NCI-H446 (cell line): ENCODE measurements at places on chromosomes 1 and 21.

DNA sequence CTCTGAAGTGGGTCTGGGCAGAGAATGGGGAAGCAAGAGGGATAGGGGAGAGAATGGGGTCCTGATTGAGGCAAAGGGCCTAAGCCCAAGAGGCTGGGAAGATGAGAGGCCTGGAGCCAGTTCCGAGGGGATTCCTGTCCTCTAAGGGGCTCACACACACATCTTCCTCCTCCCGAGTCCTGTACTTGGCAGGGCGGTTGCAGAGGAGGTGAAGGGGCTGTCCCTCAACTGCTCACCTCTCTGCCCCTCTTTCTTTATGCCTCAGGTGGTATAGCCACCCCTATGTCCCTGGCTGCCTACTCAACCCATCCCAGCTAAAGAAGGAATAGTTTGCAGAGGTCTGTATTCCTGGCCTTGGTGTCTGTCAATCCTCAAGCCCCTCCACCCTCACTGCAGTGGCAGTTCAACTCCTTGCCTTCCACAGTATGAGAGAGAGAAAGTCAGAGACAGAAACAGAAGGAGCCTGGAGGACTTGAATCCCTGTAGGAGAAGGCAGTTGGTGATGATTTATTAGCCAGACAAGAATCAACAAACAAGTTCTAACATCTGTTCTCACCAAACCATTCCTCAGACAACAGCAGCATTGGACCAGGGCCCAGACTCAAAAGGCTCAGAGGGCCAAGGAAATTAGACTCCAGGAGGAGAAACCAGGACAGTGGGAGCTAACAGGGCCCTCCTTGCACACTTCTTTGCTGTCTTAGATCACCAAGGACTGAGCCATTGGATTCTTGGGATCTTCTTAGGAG, 10.7 kb downstream of the SH2D2A start:
- DNase-seq: peak; percentile 39

- no peak for DNase-seq
Observed at GRCh38 chr1:159079525-159079924, 3.0 kb upstream of the AIM2 start.

DNA sequence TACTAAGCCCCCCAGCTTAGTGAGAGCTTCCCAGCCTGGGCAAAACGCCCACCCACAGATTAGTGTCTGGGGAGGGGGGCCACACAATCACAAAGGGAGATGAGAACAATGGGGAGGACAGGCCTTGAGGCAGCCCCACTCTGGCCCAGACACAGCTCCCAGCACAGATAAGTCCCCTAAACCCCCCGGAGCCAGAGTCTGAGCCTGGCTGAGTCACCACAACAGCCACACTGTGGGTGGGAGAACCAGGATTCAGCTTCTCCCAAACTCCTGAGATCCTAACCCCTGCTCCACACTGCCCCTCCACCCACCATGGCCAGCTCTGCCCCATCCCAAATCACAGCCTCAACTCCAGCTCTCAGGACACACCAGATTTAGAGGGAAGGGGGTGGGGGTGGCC, 4.2 kb downstream of the NECTIN4 start:
- no peak for DNase-seq

DNA sequence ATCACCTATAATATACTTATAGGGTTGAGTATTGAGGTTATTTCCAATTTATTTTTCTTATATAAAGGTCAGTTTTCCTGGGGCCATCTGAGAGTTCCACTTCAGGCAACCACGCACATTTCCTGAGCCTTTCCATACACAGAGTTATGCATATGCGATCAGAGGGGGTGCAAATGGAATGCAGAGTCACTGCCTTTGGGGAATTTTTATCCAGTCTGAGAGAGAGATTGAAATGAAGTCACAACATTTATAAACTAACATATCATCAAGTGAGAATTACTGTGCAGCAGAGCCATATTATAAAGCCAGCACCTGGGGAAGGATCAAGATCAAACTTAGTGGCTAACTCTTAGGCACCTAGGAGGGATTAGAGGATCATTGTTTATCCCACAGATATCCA, 299.9 kb upstream of the PLXNA2 start:
- DNase-seq: no peak

DNA sequence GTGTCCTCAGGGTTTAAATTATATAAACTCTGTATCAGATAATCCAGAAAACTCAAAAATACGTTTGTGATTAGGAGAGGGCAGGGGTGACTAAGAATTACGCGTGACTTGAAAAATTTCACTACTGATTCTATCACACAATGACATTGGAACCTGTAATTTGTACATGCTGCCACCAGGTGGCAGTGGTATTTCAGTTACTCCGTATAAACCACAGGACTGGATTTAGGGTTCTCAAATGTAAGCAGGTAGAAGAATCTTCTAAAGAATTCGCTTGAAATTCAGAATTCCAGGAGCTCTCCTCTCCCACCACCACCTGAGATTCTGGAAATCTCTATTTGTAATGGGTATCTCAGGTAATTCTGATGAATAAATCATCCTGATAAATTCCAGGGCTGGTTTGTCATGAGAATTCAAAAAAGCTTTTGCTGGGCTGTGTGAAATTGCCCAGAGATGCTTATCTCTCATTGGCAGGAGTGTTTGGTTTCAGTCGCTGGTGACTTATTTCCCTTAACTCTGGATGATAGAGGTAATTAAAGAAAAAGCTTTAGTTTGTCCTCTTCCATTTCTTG, 1.7 kb upstream of the KRTAP7-1 start:
- no peak for DNase-seq

DNA sequence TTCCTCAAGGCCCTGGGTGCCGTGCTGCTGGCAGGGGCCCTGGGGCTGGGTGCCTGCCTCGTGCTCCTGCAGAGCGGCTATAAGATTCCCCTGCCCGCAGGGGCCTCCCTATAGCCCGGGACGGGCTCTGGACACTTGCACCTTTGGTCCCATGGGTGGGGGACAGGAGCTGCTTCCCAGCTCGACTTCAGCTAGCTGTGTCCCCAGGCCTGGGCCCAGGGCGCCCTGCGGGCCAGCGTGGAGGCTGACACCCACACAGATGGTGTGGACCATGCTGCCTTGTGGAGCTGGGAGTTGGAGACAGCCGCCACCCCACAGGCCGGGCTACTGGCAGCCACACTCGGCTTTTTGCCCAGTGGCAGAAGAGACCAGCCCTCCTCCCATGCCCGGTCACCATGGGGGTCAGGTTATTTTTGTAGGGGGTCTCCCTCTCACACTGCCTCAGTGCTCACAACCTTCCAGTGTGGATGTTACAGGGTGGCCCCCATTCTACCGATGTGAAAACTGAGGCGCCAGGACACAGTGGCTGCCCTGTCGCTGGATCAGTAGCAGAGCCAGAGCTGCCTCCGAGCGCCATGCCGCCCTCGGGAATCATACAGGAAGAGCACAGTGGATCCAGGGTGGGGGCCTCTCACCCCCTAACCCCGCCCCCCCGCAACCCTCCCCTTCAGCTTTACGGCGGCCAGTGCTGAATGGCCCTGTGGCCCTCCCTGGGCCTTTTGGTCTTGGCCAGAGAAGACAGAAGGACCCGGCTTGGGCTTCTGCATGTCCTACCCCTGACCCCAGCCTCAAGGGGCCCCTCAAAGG, 57.8 kb downstream of the DISP3 start:
- no peak for DNase-seq

- no peak for DNase-seq
Observed at GRCh38 chr1:66335859-66336640, 197.9 kb upstream of the SGIP1 start.

- no peak for DNase-seq
Observed at GRCh38 chr21:45736042-45736689, 92.6 kb downstream of the PCBP3 start.

GRCh38 chr21:37184784-37185593, 82.1 kb downstream of the VPS26C start:
- no peak for DNase-seq

DNA sequence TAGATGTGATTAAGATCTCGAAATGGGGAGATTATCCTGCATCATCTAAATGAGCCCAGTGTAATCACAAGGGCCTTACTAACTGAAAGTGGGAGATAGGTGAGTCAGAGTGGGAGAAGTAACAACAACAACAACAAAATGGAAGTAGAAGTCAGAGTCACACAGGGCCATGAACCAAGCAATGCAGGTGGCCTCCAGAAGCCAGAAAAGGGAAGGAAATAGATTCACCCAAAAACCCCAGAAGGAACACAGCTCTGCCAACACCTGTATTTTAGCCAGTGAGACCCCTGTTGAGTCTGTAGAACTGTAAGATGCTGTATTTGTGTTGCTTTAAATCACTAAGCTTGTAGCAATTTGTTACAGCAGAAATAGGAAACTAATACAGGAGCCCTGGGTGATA, 4.1 kb downstream of the TAGLN2 start:
- DNase-seq: no peak

GRCh38 chr1:63108206-63108605, 214.2 kb upstream of the FOXD3 start:
- DNase-seq: no peak

- DNase-seq: no peak
Observed at GRCh38 chr1:65423884-65424572, 3.6 kb downstream of the LEPR start.

DNA sequence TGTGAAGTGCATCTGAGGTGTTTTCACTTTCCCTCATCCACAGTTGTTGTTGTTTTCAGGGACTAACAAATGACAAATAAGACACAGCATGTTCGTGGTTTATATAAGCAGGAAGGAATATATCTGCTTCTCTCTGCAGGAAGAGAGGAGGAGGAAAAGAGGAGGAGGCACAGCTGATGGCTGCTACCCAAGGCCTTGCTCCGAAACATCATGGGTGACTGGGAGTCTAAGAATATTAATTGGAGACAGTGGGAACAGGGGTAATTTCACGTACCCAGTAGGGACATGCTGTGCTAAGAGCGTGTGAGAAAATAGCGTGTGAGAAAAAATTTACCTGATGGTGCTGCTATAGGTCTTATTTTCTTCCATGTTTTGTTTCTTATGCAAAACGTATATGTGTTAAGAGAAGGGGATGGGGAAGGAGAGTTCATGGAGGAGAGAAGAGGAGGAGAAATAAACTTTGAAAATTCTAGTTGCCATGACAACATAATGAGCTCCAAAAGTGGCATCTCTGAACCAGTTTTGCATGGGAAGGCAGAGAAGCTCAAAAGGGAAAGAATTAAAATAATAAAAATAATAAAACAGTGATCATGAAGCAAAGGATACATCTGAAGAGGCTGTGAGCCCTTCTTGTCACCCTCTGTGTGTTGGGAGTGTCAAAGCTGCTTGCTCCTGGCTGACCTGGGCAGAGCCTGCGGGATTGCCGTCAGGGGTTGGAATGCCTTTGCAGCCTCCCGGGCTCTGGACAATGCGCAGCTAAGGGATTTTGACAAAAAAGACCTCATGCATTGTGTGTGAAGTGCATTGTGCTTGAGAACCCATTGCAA, 192.0 kb downstream of the CACNA1E start:
- no peak for DNase-seq

- no peak for DNase-seq
Observed at GRCh38 chr1:92701147-92701546, 83.8 kb downstream of the EVI5 start.

- DNase-seq: peak; percentile 41
Observed at GRCh38 chr1:211613108-211613947, 34.4 kb upstream of the SLC30A1 start.

DNA sequence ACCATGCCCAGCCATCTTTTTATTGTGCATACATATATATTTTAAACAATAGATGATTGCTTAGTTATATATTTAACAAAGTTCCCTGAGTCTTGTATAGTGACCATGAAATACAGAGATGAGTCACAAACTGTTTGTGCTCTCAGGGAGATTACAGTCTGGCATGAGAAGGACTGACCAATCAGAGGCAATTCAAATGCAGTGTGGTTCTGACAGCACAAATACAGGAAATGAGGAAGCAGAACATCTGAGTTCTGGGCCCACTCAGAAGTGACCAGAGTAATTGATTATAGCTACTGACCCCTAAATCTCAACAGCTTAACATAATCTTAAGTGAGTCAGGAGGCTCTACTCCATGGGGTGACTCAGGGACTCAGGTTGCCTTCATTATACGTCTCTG, 534.5 kb downstream of the OMA1 start:
- DNase-seq: no peak

- no peak for DNase-seq
Observed at GRCh38 chr1:41424581-41425118, 59.8 kb downstream of the EDN2 start.

DNA sequence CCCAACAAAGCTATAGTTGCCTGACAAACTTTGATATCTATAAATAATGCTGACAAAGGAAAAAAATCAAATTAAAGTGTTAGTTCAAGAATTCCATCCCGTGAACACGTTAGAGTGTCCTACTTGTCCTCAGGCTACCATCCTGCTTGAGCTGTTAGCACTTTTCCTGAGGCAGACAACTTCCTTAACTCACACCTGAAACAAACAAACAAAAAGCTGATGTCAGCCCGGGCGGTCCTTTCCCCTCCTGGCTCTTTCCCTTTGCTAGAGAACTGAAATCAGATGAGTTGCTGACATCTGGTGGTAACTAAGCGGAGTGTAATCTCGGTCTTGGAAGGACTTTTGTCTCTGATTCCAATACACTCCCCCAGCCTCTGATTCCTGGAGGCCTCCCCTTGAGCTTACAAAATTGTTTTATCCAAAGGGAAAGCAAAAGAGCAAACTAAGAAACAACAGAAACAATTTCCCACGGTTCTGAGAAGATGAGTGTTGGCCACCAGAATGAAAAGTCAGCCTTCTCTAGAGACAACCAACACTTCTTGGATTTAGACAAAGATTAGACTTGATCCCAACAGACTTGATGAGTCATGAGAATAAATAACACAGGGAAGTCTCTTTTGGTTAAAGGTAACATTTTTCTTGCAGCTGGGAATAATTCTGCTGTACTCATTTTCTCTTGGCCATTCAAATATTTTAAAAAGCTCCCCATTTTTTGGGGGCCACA, 135.4 kb downstream of the PROX1 start:
- peak; percentile 81 for DNase-seq

GRCh38 chr1:183212870-183213269, 26.8 kb downstream of the LAMC2 start:
- DNase-seq: no peak

DNA sequence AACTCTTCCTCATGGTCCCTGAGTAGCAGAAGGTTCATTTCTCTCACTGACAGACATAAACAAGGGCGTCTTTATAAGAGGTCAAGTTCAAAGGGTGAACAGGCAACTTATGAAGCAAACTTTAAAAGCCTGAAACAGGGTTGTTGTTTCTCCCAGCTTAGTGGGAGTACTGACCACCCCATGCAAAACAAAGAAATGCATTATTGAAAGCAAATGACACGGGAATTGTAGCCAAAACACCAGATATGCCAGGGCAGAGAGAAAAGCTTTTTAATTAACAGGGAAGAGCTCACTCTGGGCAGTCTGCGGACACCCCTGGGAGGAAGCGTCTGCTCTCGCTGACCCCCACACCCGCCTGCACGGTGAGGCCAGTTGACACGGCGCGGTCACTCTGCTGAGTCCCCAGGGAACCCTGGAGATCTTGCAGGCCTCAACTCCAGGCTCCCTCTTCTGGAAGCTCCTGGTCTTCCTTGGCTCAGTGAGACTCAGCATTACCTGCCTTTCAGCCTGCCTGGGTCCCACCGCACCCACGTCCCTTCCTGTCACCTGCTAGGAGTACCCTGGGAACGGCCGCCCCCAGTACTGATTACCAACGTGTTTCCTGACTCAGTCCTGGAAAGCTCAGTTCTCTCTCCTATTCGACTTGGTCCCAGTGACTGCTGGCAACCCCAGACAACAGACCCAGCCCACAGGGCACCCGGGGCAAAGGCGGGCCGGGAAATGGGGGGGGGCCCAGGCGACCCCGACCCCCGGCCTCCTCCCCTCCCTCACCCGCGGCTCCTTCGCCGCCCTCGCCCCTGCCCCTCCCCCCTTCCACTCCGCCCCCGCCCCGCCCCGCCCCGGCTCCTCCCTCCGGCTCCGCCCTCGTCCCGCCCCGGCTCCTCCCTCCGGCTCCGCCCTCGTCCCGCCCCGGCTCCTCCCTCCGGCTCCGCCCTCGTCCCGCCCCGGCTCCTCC, 972 bp downstream of the CFAP410 start:
- peak; percentile 67 for DNase-seq
